Activated CD8-positive, alpha-beta memory T cell treated with anti-CD3 and anti-CD28 coated beads, Interleukin-2, amount 10 ng/mL, durations not matched to agents 7 days and 5 days (primary cell): ENCODE measurements at places on chromosomes 11 and 22. TPM values are rescaled to one million over a fixed set of nuclear protein-coding genes. Genes with fewer than 3 reads are reported as not detected.

Gene TLCD5
- total RNA-seq, result 4.0 TPM

DNA sequence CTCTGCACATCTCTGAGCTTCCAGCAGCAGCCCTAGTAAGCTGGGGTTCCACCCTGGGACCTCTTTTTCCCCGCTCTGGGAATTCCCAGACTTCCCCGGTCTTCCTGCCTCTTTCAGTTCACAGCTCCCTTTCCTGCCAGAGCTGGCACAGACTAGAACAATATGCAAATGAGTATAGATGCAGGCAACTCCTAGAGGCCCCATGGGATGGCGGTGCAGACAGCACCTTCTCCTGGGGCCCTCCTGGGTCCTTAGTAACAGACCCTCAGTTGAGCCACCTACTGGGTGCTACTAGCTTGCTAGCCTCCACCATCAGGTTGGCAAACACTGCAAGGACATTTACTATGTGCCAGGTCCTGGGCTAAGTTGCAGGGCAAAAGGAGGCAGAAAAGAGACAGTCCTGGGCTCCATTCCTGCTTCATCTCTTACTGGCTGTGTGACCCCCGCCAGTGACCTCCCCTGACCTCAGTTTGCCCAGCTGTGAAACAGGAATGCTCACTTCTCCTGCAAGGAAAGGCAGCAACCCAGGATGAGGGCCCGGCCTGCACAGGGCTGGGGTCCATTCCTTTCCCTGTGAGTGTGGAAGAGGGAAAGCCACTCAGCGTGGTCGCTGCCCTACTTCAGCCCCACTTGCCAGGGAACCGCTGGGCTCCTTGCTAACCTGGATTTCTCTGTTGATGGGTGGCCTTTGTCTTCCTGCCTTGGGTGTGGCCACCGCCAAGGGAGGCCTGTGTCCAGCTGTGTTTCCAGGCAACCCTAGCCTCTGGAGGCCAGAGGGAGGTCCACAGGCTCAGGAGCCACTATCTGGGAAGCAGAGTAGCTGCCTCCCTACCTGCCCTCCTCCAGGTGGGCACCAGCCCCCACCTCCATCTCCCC, 7.3 kb downstream of the RELT start:
- no peak for DNase-seq

GRCh38 chr22:35177811-35178210, 79.5 kb upstream of the HMGXB4 start:
- DNase-seq, result no peak

DNA sequence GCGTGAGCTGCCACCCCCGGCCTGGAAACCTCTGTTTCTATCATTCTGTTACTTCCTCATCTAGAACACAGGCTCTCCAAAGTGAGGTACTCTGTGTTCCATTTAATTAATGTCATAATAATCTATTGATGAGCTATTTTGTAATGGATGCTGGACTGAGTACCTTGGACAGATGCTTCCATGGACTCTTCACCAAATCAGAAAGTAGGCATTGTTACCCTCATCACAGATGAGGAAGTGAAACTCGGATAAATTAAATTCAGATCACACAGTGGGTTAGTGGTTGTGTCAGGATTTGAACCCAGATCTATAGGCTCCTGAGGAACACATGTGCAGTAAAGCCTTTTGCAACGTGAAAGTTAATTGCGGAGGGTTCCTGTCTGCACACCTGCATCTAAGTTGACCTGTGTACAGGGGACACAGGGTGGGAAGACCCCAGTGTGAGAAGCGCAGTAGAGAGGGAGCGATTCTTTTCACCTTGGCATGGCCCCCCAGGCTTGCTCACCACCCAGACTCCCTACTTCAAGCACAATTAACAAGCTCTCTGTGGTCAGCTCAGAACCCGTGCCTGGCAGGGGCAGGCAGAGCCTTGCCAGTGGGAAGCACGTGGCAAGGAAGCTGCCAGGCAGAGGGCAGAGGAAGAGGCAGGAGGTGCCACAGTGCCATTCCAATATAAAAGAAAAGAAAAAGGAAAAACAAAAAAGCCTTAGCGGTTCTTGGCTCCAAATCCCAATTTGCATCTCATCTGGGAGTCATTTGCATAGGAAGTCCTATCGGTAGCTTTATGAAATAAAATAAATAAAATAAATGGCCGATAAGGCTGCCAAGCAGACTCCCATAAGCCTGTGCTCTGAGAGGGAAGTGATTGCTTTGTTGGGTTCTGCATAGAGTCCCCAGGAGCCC, 239.3 kb downstream of the GRIK4 start:
- no peak for DNase-seq

- no peak for DNase-seq
Measured at GRCh38 chr22:36439481-36440271, 41.8 kb downstream of the TXN2 start.
